ENCODE measurements at places on chromosomes 12 and 14.
A peak's percentile ranks its signal among the peaks of the same experiment; 100 is the strongest.

DNA sequence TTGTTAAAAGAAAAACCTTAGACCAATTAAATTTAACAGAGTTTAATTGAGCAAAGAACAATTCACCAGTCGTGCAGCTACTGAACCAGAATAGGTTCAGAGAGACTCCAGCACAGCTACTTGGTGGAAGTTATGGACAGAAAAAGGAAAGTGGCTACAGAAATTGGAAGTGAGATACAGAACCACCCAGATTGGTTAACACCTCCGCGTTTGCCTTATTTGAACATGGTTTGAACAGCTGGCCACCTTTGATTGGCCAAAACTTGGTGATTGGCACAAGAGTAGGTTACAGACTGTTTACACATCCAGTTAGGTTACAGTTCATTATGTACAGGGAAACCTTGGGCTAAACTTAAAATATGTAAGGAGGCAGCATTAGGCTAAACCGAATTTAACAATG, 54.9 kb downstream of the SRGAP1 start:
- no peak for DNase-seq

- no peak for DNase-seq
Measured at GRCh38 chr14:36498938-36499337, 21.1 kb downstream of the NKX2-1 start.

DNA sequence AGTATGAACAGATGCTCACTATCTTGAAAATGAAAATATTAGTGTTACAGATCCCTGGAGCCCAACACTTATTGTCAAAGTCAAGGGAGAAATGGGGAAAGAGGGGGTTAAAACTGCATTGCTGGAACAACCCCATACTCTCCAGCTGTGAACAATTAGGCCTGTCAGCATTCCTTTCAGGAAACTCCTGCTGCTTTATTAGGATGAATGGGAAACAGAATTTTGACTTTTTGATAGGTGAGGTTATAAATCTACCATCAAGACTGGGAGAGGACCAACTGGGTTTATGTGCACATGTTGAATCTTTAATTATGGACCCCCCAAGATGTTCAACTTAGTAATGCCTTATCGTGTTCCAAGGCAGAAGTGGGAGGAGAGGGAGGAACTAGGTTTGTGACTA, 85.0 kb downstream of the TMTC1 start:
- DNase-seq = no peak

DNA sequence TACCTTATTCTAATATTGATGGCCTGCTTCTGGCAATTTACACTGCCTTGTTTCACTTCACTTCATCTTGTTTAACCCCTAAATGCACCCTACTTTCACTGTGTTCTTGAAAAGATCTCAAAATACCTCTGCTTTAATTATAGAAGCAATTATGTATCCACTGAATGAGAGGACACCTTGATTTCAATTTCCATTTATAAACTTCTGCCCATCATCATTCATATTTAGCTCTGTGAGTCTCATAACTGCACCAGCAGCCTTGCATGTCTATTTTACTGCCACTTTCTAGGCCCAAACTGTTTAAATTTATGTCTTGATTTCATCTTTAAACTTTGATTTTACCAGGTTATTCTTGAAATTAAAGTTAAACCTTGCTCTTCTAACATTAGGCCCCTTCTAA, 7.1 kb upstream of the DNAAF2 start:
- no peak for DNase-seq

DNA sequence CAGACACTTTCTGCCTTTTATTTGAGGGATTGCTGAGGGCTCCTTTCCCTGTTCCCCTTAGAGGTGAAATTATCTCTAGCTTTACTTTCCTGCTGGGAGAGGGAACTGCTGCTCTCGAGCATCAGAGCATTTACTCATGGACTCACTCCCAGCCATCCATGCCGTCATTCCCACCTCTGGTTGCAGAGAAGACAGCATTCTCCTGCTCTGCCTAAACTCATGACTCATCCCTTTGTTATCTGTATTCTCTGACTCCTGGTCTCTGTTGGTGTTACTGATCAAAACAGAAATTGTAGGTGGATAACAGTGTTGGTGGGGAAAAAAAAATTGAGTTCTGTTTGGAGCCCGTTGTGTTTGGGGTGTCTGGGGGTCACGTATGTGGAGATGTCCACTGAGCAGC, 159.3 kb downstream of the TTC8 start:
- DNase-seq = peak; percentile 83

DNA sequence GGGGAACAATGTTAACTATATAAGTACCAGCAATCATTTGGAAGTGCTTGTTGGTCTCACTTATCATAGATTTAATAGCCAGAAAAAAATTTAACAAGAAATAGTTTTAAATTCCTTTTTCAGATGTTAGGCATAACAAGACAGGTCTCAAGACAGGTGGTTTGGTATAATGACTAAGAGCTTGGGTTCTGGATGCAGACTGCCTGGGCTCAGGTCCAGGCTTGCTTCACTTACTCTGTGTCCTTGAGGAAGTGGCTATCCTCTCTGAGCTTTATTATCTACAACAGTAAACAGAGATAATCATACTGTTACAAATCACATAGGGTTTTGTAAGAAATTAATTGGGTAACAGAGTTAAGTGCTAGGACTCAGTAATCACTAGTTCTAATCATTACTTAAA, 338.0 kb upstream of the FLRT2 start:
- no peak for DNase-seq

DNA sequence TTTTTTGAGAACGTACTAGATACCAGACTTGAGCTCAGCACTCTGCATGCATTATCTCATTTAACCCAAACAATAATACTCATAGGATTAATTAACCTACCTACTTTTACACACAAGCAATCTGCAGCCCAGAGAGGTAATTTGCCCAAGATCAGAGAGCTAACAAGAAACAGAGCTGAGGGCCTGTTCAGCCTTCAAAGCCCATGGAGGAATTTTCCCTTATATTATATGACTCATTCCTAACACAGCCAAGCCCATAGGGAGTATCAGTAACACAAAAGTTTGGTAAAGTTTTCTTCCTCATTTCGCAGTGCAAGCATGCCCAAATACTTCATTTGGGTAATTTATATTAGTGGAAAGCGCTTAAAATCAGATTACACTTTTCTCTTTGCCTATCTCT, 94.7 kb downstream of the GALC start:
- DNase-seq = no peak

GRCh38 chr12:48863291-48863690, 2.4 kb downstream of the RND1 start:
- no peak for DNase-seq

DNA sequence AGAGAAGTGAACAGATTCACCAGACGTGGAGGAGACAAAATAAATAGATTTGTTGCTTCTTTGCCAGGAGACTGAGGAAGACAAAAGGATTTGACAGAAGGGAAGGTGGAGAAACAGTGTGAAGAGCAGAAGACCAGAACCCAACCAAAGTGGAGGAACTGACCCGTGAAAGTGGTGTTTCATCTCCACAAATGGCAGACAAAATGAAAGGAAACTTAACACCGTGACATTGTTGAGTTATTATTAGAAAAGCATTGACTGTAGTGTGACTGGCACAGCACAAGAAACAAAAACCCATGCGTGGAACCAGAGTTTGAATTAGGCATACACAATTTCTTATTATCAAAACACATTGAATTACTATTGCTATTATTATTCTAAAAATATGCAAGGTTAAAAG, 518.1 kb downstream of the TMEM121 start:
- no peak for DNase-seq

DNA sequence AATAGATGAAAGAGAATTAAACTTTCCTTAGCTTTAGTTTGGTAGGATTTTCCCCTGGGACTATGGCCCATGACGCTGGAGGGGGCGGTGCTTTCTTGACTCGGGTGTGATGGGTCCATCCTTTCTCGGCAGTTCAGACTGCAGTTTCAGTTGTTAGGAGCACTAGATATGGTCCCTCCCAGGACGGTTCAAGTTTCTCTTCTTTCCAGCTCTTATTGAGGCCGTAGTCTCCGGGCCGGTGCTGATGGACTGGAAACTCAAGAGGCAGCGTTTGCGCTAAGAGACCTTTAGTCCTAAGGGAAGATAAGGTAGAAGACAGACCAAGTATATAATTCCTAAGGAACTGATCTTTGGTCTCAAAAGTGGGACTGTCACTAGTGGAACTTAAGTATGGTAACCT, 111.2 kb downstream of the RIN3 start:
- no peak for DNase-seq

GRCh38 chr12:70032076-70032475, 207.0 kb downstream of the MYRFL start:
- no peak for DNase-seq

DNA sequence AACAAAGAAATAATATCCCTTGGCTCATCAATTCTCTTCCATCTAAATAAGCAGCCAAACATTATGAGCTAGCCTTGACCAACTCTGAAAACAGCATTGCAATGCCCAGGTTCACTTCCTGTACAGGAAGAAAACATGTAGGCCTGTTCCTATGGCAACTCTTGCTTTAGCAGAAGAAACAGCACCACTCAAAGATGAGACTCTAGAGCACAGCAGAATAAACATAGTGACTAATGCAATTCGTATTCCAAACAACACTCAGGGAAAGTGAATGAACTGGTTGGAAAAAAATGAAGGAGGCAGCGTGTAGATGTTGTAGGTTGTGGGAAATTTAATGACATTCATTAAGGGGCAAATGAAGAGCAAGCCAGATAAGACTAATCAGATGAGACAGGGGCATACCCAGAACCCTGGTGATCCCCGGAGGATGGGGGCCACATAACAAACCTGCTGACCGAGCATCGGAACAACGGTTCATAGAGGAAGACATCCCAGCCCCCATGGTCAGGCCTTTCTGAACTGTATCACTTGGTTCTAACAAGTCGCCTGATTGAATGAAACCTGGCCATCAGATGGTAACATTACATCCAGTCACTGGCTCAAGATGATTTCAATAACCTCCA, 9.0 kb downstream of the ARHGDIB start:
- DNase-seq = peak; percentile 65

GRCh38 chr14:89813617-89814031, 140.9 kb downstream of the EFCAB11 start:
- peak; percentile 87 for DNase-seq

- DNase-seq = no peak
Measured at GRCh38 chr12:108133482-108133881, 4.4 kb downstream of the WSCD2 start.

- no peak for DNase-seq
Measured at GRCh38 chr12:53624956-53625355, 1.2 kb downstream of the ATF7 start.

- DNase-seq = no peak
Measured at GRCh38 chr14:22497671-22498093, 91.3 kb downstream of the DAD1 start.

- DNase-seq = no peak
Measured at GRCh38 chr12:49954863-49955830, 4.6 kb downstream of the AQP2 start.

Measured in GM03348 (cell line).